Foreskin melanocyte (primary cell): ENCODE measurements at places on chromosomes 12 and 14.

DNA sequence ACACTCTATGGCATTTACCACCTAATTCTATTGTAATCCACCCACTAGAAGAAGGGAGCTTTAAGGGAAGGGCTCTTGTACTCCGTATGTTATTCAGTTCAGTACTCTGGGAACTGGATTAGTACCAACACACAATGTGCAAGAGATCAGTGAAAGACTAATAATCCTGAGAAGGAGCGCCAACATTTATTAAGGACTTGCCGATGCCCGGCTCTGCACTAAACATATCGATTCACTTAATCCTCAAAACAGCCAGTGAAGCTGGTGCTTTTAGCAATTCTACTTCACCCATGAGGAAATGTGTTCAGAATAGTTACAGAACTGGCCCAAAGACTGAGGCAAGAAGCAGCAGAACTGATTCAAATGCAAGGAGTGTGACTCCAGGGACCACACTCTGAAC is 80.9 kb downstream of the RPS6KA5 start:
- DNase-seq: no peak

DNA sequence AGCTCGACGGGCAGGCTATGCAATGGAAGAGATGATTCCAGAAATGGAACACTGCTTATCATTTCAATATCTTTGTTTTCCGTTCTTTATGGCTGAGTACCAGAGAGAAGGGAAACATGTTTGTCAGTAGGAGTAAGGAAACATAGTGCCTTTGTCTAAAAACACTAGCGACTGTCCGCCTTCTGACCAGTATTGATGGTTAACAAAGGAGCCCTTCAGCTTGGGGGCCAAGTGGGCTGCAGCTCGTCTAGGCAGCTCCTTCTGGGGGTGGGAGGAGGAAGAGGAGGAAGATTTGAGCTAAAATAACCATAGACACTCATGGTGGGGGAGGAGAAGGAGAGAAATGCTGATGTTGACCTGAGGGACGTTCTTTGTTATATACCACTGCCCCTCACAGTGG is 15.0 kb downstream of the COQ5 start:
- DNase-seq: peak; percentile 73

DNA sequence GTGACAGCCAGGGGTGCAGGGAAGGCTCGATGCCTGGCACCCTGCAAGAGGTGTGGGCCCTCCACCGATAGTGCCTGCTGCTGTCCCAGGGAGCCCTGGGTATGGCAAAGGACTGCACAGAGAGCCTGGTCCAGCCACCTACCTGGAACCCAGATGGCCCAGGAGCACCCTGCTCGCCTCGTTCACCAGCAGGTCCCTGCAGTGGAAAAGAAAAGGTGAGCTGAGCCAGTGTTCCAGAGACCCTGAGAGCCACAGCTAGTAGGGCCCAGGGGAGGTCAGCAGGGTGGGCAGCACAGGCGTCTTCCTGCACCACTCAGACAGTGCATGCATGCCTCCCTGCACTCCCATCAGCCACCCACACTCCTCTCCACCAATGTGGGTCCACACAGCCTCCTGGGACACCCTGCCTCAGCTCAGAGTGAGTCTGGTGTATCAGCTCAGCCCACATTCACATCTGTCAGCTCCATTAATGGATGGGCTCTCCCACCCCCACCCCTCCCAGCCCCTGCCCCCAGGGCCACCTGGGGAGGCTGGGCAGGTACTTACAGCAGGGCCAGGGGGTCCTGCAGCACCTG is 20.2 kb downstream of the TMEM106C start:
- no peak for DNase-seq

DNA sequence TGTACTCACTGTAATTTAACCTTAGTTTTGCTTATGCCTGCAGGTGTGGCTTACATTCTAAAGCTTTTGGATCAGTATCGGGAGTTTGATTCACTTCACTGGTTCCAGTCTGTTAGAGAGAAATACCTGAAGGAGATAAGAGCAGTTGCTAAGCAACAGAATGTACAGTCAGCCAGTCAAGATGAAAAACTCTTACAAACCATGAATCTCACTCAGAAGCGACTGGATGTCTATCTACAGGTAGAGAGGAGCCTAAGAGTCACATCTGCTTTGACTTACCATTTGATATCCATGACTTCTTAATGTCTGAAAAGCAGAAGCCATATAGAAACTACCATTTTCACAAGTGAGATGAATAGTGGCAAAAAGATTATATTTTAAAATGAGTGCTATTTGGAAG is 56.5 kb downstream of the WASHC4 start:
- no peak for DNase-seq

DNA sequence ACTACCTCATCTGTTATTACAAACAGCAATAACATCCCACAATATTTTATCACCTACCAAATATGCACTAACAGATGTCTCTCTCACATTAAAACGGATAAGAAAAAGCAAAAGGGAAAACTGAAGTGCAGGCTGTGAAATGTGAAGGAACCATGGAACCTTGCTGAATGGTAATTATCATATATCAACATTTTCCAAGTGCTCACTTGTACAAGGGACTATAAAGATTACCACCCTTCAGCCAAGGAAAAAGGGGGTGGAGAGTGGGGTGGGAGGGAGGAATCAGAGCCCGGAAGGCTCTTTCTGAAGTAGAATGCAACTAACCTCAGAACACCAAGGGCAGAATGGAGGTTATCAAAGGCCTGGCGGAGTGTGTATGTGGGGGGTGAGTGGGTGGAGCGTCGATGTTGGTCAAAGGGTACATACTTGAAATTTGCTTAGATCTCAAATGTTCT is 1.2 kb downstream of the SNX6 start:
- no peak for DNase-seq

DNA sequence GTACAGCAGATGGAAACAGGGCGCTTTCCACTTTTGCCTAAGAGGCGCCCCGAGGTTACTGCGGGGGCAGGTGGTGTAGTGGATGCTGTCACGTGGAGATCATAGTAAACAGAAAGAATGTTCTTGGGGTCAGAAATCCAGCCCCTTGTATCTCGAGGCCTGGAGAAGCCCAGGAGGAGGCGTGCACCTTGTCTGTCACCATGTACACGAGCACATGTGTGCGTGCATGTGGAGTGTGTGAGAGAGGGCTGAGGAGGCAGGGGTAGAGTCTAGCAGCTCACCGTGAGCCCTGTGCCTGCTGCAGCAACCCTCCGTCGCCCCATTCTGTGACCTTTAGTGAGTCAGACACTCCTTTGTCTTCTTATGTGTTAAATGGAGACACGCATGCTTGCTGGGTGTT is 59.0 kb downstream of the CACNA1C start:
- DNase-seq: no peak

- DNase-seq: no peak
These were observed 16.4 kb downstream of the ACTN1 start for GRCh38 chr14:68962681-68963080.

DNA sequence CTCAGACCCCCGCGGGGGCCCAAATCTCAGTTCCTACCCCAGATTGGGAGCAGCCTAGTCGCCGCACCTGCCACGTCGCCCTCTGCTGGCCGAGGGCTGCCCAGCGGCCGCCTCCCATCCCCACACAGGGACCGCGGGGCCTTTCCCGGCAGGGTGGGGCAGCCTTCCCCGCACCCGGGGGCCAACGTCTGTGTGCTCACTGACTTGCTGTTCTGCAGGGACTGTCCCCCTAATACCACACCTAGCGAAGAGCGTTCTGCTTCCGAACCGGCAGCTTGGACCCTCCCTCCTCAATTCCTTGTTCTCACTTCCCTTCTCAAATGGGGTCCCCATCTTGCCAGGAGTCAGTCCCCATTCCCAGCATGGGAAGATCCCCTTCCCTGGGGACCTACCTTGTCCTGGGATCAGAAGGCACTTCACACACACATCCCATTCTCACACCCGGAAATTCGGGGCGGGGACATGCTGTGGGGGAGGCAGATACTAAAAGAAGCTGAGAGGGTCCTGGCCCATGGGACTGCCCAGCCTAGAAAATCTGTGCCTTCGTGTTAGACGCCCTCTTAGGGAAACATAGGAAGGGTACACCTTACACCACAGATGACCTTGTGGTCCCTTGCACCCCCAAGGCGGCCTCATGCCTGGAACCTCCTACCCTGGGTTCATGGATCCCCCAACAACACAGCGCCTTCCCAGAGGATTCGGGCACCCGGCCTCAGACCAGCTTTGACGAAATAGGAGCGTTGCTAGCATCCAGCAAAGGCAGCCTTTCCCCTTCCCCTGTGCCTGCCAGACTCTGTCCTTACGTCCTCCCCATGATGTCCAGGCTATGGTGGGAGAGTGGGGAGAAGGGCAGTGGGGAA is 16.4 kb downstream of the ACVRL1 start:
- no peak for DNase-seq
